M059J (cell line): ENCODE measurements at places on chromosomes 5 and 9.
A peak's percentile ranks its signal among the peaks of the same experiment; 100 is the strongest.

DNA sequence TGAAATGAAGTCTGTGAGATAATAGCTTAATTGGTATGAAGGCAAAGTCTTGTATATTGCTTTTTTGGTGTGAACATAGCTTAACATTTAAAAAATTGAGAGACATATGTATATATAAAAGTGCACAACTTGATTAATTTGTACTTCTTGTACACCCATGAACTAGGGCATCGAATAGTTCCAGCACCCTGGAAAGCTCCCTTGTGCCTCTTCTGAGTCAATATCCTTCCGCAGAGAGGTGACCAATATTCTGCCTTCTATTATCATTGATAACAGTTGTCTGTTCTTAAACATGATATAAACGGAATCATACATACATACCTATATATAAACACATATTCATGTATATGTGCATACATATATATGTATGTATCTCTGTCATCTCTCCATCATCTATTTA is 185.4 kb downstream of the PHF2 start:
- no peak for DNase-seq

DNA sequence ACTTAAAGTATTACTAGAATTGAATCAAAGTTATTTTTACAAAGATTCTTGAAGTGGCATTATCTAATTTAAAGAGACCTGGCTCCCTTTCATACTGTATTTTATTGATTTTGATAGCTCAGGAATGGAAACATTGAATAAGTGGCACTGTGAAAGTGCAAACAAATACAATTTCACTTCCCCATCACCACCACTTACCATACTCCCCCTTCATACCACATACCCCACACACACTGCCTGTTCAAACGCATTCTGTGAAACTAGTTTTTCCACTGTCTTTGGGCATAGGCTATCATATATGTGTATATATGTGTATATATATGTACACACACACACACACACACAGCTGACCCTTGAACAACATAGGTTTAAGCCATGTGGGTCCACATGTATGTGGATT is 62.1 kb upstream of the ATG10 start:
- no peak for DNase-seq

GRCh38 chr5:35890021-35891020 is 33.6 kb downstream of the IL7R start:
- no peak for DNase-seq

GRCh38 chr5:123227216-123227615 is 138.2 kb downstream of the PRDM6 start:
- DNase-seq = no peak

DNA sequence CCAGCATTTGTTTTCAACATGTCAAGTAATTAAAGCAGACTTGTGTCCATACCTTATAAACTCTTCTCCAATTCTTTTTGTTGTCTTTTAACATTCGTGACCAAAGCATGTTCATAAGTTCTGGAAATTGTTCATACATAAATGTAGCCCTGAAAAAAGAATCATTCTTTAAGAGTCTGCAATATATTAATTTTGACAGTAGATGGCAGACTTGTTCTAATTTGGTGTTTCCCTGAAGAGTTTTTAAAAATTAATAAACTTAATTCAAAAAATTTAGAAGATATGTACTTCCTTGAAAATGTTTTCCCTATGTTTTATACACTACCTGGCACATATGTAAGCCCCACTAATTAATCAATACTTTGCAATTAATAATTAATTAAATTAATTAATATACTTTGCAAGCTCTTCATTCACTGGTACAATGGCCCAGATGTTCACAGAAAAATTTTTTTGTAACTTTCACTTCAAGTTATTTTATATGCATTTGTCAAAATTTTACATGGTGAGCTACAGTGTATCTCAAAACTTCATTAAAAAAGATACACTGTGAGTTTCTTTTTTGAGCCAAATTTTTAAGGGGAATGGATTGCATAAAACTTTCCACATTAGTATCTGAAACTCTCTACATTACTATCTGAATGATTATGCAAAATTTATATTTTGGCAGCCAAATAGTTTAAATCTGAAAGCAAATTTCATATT is 42.1 kb downstream of the CLINT1 start:
- DNase-seq = peak; percentile 17

GRCh38 chr9:83385317-83385716 is 152.9 kb downstream of the FRMD3 start:
- DNase-seq = peak; percentile 7

GRCh38 chr5:139717221-139717620 is 69.1 kb downstream of the CXXC5 start:
- no peak for DNase-seq

DNA sequence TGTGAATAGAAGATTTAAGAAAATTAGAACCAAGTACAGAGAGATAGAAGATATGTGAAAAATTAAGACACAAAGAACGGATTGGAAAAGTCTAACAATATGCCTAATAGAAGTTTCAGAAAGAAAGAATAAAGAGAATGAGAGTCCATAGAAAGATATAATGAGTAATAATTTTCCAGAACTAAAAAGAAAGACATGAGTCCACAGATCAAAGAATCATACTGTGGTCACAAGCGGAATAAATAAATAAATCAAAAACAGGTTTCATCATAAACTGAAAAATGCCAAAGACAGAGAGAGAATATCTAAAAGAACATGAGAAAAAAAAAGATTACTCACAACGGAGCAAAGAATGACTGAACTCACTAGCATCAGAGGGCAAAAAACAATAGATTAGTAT is 32.9 kb downstream of the FEM1C start:
- DNase-seq = no peak

GRCh38 chr9:94918038-94918753 is 191.7 kb downstream of the AOPEP start:
- no peak for DNase-seq

DNA sequence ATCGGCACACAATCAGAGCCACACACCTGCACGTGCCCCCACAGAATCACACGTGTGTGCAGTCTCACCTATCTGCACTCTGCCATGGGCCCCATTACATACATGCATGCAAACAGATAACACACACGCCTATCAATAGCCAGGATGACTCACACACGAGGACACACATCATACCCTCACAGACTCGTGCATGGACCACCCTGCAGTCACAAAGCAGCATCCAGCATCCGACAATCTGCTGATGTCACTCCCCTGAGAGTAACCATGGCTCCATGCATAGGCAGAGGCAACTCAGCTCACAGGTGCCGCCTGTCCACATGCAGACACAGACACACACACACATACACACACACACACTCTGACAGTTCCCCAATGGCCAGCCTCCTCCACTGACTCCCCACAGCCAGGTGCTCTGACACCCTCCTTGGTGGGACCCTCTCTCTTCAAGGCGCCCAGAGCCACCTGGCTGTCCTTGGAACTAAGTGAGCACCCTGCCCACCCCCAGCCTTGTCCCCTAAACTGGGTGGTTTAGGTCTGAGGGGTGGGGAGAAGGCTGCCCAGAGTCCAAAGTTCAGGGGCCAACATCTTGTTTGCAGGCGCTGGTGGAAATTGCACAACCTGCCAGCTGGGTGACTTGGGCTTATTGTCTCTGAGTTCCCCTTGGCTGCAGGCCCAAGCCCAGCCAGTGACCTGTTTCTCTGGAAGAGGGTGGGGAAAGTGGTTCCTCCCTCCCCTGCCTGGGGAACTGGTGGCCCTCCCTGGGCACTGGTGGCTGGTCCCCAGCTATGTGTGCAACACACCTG is 34.6 kb upstream of the NEK6 start:
- DNase-seq = peak; percentile 72

GRCh38 chr5:102742215-102742614 is 12.9 kb upstream of the PAM start:
- no peak for DNase-seq

DNA sequence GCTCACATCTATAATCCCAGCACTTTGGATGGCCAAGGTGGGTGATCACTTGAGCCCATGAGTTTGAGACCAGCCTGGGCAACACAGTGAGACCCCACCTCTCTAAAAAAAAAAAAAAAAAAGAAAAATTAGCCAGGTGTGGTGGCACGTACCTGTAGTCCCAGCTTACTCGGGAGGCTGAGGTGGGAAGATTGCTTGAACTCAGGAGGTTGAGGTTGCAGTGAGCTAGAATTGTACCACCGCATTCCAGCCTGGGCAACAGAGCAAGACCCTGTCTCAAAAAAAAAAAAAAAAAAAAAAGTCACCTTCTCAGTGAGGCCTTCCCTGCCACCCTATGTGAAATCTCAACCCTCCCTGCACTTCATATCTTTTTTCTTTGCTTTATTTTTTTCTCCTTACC is 14.0 kb upstream of the SEPTIN8 start:
- DNase-seq = no peak

GRCh38 chr5:168057905-168058304 is 233.5 kb upstream of the WWC1 start:
- no peak for DNase-seq

- DNase-seq = peak; percentile 98
These were observed 188.8 kb downstream of the CSNK1G3 start for GRCh38 chr5:123700624-123701287.

DNA sequence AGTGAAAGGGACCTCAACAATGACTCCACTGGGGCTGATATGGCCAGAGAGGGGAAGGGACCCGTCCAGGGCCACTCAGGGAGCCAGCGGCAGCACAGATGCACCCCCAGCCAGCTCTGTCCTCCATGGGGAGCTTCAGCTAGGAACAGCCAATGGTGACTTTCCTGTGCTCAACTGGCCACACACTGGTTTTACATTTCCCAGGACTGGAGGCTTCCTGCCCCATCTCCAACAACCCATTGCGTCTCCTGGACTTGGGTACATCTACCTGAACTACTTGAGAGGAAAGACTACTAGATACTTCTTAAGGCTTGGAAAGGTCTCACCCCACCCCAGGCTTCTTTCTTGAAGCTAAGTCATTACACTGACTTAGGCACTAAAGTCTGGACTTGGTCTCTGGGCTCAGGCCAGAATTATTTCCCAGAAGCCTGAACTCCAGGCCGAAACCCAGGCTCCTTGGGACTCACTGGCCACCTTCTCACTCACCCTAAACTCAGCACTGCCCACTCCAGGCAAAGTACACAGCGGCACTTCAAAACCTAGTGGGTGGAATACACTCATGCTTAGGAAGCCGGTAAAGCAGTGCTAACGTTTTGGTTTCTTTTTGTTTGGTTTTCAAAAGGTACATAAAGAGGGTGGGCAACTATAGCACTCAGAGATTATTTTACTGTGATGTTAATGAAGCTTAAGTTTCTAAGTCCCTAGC is 1.5 kb downstream of the IGFBPL1 start:
- DNase-seq = no peak

DNA sequence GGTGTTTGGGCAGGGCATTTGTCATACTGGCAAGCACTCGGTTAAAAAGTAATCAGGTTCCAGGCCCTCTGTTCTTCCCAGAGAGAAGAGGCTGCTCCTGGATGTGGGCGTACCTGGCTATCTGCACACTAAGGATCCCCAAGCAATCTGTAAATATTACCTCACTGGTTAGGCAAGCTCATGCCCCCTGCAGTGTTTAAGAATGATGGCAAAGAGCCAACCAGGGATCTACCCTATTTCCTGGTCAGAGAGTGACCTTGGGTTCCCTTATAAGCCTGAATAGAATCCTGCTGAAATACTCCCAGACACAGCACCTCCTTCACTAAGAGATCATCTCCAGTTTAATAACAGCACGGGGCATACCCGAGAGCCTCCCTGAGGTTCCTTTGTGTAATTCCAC is 181.2 kb downstream of the PIK3R1 start:
- no peak for DNase-seq

DNA sequence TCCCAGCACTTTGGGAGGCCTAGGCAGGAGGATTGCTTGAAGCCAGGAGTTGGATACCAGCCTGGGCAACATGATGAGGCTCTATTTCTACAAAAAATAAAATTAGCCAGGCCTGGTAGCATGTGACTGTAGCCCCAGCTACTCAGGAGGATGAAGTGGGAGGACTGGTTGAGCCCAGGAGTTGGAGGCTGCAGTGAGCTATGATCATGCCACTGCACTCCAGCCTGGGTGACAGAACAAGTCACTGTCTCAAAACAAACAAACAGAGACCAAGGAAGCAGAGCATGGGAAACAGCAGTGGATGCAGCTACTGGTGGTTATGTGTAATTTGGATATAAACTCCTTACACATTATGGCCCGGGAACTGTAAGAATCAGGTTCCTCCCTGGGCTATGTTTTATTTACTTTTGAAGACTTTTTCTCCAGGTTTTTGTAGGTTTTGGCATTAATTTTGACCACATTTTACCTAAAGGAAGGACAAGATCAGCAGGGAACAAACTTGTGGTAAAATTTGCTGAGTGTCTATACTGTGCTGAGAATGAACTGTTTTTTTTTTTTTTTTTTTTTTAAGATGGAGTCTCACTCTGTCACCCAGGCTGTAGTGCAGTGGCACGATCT is 8.3 kb downstream of the KIF2A start:
- peak; percentile 28 for DNase-seq

DNA sequence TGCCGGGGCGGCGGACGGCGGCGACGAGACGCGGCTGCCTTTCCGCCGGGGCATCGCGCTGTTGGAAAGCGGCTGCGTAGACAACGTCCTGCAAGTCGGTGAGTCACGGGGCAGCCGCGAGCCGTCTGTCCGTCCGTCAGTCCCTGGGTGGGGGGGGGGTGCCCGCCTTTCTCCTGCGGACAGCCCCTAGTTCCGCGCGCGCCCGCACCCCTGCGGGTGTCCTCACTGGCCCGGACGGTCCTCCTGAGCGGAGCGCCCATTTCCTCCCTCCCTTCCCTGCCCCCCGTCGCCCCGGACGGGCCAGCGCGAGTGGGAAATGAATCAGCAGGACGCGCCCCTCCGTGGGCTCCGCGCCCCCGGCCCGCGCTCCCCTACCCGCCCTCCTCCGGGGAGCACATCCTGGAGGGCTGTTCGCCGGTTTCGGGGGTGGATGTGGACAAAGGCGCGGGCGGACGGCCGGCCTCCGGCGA is 828 bp downstream of the ZSWIM6 start:
- DNase-seq = peak; percentile 64

DNA sequence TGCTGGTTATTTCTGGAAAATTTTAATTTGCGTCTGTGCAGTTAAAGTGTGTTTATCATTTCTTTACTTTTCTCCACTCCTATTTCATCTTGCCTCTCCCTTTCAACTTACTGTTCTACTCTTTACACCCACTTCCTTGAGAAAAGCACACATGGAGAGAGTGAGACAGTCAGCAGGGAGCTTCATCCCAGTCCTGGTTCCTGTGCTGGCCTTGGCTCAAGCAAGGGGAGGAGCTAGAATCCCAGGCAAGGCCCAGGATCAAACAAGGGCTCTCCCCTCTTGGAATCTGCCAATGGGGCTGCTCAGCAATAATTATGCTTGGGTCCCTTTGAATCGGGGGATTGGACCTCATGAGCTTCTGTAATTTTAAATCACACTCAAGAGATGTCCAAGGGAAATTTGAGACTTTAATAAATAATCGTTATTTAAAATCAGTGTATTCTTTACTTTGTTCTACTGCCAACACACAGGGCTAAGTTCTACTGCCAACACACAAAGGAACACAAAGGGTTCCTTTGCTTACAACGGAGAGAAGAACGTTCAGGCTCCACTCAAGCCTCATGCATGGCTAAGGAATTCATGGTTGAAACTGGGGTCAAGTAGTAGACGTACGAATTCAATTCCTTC is 439.3 kb upstream of the DAB2 start:
- DNase-seq = no peak

GRCh38 chr5:53476531-53477480 is 3.6 kb upstream of the FST start:
- no peak for DNase-seq
